ENCODE measurements at places on chromosomes 1 and 21.

- DNase-seq = no peak
These were observed 457.8 kb downstream of the PTPRC start for GRCh38 chr1:199096591-199096990.

- no peak for DNase-seq
These were observed 624.8 kb upstream of the PTBP2 start for GRCh38 chr1:96096613-96097321.

DNA sequence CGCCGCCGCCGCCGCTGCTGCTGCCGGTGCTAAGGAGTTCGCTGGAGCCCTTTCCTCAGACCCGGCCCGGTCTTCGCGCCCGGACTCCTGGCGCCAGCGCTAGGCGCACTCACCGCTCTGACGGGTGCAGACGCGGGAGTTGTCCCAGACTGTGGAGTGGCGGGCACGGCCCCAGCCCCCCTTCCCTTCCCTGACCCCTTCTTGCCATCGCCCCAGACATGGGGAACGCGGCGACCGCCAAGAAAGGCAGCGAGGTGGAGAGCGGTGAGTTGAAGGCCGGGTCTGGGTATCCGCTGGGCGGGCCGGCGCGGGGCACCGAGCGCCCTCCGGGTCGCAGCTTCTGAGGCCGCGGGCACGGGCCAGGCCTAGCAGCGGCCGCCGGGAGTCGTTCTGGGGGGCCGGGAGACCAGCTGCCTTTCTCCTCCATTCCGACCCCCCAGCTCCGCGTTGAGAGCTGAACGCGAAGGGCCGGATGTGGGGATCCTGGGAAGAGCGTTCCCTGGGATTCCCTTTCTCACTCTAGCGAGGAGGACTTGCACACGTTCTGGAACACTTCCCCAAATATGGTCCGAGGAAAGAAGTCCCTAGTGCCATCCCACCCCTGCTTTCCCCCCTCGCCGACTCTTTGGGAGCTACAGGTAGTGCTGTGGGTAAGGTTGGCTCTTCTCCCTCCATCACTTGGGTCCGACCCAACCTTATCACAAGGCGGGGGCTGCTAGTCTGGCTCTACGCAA is 65.8 kb upstream of the PRKACB start:
- DNase-seq = no peak

GRCh38 chr1:187092104-187092503 is 263.4 kb downstream of the PLA2G4A start:
- no peak for DNase-seq

GRCh38 chr21:34126269-34126668 is 52.9 kb downstream of the MRPS6 start:
- DNase-seq = no peak

DNA sequence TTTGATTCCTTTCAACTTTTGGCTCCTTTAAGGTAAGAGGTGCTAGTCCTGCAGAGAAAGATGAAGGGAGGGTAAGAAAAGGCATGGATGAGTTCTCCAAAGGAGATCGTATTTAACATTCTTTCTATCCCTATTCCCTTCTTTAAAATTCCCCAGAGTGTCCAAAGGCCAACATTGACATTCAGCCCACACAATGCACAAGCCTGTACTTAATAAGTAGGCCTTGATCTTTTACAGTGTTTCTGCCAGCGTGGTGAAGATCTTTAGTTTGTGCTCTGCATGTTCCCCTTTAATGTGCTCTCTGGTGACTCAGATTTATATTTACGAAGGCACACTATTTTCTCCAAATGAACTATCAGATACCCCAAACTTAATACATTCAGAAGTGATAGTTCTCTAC is 582.5 kb upstream of the RGS18 start:
- DNase-seq = no peak

DNA sequence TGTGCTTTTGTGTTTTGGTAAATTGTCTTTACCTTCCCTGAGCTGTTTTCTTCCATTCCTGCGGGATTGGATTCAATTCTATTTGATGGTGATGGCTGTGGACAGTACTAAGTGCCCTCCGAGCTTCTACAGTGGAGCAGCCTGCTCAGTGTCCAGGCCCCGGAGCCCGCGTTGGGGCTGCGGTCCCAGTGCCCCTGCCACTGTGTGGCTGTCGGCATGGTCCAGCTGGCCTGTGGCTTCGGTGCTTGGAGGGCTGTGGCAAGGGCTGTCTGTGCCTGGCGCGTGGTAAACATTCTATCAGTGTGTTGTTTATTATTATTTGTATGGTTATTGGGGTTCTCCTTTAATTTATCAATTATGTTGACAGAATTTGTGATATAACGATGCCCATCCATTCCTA is 109.1 kb upstream of the COL6A1 start:
- DNase-seq = no peak

DNA sequence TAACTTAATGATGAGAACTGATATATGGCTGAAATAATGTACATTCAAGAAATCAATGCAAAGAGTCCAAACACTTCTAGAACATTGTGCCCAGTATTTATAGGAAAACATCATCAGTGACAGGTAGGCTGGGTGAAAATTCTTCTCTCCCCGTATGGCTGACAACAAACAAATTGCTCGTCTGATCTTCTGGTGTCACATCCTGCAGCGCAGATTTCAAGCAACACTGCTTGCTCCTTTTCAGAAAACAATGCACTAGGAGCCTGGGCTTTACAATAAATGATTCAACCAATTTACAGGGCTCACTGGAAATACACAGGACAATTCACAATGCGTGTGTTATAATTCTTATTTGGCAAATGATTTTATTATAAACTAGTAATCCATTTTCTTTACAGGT is 185.3 kb downstream of the RERE start:
- DNase-seq = no peak

- no peak for DNase-seq
These were observed 25.1 kb downstream of the SHCBP1L start for GRCh38 chr1:182927693-182928433.

DNA sequence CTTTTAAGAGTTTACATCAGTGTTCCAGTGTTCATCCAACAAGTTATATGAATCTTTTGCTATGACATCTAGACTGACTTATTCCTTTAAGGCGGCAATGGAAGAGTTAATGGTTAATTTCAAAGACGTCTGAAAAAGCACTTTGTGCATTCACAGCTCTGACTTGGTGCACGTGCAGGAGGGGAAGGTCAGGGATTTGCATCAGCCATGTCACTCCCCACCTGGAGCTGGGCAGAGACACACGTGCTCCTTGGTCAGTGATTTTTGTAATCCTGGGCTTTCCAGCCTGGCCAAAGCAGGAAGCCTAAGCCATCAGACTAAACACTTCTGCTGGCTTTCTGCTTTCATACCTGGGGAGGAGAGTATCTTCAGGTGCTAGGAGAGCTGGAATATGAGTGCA is 96.3 kb downstream of the ST3GAL3 start:
- DNase-seq = no peak

DNA sequence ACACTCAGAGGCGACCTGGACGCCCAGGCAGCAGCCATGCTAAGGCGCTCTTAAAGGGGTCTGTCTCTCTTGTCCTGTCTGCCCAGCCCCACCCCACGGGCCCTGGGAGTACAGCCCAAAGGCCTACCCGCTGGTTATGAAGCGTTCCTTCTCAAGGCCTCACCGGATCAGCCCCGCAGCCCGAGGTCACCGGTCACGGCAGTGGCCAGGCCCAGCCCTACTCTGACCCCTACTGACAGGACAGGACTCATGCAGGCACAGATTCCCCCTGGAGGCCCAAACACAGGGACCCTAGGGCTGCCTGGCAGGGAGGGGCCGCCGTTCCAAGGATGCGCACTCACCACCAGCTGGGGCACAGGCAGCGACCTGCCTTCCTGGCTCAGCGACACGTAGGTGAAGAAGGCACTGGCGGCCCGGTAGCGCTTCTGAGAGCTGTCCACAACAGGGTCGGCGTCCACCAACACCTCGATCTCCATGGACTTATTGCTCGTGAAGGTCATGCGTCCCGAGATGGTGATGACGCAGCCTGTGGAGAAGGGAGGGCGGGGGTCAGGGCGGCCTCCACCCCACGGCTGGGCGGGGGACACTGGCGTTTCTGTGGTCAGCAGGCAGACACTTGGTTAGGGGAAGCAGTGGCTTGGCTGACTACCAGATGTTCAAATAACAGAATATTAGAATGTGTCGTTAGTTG is 20.0 kb upstream of the GPR153 start:
- DNase-seq = no peak

- no peak for DNase-seq
These were observed 132.6 kb downstream of the ETS2 start for GRCh38 chr21:38938343-38938742.

DNA sequence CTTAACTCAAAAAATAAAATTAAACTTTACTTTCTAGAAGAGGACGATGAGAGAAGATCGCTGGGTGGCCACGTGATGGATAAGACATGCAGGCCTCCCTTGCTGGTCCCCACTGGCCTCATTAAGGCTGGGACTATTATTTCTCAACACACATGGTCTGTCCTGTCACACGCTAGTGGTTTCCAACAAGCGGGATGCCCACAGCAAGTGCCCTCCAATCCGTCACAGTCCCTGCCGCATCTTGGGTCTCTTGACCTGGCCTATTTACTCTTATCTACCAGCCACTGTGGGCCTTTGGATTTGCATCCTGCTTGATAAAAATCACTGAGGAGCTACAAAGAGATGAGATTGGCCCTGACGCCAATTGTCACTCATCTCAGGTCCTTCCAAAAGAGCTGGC is 30.0 kb downstream of the CAPZB start:
- no peak for DNase-seq

- DNase-seq = no peak
These were observed 4.0 kb downstream of the RGS16 start for GRCh38 chr1:182600036-182600713.

GRCh38 chr21:45067462-45068285 is 6.7 kb upstream of the ADARB1 start:
- DNase-seq = no peak

GRCh38 chr1:62358665-62359373 is 39.6 kb upstream of the KANK4 start:
- DNase-seq = no peak

GRCh38 chr1:1134300-1134970 is 18.5 kb upstream of the C1orf159 start:
- no peak for DNase-seq

DNA sequence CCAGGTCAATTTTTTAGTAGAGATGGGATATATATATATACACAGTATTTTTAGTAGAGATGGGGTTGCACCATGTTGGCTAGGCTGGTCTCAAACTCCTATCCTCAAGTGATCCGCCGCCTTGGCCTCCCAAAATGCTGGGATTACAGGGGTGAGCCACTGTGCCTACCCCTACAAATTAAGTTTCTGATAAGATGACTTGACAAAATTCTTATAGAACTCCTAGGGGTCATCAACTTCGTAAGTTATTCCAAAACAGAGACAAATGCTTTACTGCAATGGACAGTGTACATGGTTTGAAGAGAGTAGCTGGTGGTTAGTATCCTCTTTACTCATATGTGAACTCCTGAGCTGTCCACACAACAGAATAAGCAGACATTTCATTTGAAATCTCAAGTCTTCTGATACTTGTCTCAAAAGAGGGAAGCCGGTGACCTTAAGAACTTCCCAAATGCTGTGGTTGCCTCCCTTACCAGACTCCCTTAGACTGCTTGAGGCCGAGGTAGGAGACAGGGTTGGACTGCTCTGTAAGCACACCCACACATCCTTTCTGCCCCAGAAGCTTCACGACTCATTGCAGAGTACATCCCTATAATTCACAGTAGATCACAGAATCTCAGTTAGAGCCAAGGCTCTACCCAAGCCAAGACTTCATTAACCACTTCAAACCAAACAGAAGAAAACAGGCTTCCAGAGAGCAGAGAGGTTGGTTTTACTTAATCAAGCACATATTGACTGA is 244.1 kb upstream of the IRF2BP2 start:
- no peak for DNase-seq

DNA sequence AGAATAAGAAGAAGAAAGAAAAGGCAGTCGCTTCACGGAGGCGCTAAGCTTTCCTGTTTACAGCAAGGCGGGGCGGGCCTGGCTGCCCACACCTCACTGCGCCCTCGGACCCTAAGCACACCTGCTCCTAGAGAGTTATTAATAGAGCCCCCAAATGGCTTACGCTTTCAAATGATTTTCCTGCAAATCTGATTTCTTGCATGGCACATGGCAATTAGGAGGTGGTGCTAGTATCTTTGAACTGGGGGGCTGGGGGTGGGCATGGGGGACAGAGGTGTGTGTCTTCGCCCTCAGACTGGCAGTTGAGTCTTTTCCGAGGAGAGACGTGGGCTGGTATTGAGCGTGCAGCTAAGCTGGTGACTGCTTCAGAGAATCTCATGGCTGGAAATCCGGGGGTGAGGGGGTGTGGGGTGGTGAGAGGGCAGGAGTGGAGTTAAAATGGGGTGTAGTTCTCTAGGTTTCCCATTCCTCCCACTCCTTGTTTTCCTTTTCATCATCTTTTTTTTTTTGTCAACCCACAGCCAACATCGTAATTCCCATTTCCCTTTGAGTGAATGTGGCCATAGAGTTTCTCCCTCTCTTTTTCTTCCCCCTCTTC is 1.3 kb downstream of the S1PR1 start:
- DNase-seq = no peak

DNA sequence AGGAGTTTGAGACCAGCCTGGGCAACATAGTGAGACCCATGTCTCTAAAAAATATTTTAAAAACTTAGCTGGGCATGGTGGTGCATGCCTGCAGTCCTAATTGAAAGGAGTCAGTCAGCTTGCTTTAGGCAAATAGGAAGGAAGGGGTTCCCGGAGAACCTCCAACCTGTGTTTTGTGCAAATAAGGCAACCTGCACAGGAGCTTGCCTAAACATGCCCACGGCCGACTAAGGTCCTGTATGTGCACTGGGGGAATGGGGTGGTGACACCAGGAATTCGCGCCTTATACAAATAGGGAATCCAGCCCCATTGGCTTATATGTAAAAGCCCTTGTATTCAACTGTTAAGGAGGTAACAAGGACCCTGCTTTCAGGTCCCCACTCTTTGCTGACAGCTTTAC is 429.2 kb upstream of the ZP4 start:
- no peak for DNase-seq

GRCh38 chr1:246483569-246483933 is 23.5 kb downstream of the SMYD3 start:
- no peak for DNase-seq

- no peak for DNase-seq
These were observed 15.9 kb upstream of the ELOA start for GRCh38 chr1:23727362-23727811.

DNA sequence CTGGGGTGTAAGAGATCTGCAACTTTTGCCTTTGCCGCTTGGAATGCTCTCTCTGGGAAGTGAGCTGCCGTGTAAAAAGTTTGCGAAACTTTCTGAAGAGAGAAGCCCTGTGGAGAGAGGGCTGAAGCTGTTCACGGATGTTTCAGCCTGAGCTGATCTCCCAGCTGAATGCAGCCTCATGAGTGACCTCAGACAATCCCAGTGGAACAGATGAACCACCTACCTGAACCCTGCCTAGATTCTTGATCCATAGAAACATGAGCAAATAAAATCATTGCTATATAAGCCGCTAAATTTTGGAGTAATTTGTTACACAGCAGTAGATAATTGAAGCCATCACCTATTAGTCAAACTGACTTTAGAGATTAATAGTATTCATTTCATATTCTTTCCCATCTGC is 4.4 kb upstream of the ALG6 start:
- DNase-seq = no peak

DNA sequence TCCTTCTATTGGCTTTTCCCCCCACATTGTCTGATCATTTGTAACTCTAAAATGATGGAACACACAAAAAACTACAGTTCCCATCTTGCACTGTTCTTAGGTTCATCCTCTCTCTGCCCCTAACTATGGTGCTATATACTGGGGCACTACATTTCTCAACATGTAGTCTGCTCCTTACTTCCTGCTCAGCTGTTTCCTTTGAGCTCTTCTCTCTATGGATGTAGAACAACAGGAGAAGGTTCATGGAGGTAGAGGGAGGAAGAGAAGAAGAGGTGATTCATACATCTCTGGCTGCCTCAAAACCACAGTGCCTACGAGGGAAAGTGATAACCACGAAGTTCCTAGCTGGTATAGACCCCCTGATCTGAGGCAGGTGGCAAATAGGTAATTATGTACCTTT is 7.0 kb upstream of the C1orf146 start:
- DNase-seq = no peak

Measured in stimulated activated CD8-positive, alpha-beta memory T cell treated with anti-CD3 and anti-CD28 coated beads, Interleukin-7, amount 100 ng/mL, for 24 hours (primary cell).